ENCODE measurements at places on chromosomes 3 and 15.

- no peak for DNase-seq
Measured at GRCh38 chr3:182889948-182890629, 90.2 kb downstream of the DCUN1D1 start.

DNA sequence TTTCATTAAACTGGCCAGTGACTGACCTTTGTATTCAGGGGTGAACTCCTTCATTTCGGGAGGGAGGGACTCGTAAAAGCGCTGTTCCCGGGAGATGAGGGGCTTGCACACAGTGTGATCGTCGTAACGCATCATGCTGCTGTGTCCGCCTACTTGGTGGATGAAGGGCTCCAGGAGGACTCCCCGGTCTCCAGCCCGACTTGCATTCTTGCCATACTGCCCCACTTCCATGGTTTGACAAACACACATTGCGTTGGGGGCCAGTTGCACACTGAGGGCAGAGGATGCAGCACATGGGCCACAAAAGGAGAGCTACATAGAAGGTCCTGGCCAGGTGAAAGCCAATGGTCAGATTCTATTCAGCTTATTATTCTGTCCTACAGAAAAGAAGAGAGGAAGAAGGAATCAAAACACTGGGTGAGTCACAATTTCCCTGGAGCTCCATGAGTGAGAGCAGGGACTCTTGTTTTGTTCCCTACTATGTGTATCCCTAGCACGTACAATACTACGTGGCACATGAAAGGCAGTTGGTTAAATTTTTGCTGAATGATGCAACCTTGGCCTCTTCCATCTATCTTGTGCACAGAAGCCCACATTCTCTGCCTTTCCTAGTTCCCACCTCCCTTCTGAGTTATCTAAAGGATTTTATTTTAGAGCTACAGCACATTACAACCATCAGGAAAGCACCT, 24.2 kb upstream of the GMPPB start:
- DNase-seq = peak; percentile 92

GRCh38 chr15:87703327-87704111, 553.0 kb downstream of the NTRK3 start:
- DNase-seq = no peak

DNA sequence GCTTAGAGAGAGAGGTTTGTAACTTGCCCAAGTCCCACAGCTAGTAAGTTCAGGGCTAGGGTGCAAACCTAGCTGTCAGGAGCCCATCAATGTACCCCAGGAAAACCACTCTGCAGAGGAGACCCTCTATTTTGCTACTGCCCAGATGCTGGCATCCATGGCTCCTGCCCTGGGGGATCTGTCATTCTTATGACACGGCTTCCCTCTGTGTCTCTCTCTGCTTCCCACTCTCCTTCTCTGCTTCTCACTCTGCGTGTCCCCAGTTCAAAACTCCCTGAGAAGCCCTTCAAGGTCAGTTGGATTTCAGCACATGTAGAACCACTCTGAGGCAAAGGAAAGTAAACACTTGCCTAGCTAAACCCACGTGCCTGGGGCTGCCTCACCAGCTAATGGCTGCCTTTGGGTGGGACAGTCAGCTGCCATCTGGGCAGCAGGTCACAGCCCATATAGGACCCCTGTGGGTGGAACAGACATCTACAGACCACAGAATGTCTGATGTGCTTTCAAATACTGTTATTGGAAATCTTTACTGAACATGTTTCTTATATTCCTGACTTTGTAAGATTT, 29.4 kb upstream of the SLCO2A1 start:
- no peak for DNase-seq

- peak; percentile 63 for DNase-seq
Measured at GRCh38 chr3:71657831-71658530, 67.2 kb downstream of the EIF4E3 start.

DNA sequence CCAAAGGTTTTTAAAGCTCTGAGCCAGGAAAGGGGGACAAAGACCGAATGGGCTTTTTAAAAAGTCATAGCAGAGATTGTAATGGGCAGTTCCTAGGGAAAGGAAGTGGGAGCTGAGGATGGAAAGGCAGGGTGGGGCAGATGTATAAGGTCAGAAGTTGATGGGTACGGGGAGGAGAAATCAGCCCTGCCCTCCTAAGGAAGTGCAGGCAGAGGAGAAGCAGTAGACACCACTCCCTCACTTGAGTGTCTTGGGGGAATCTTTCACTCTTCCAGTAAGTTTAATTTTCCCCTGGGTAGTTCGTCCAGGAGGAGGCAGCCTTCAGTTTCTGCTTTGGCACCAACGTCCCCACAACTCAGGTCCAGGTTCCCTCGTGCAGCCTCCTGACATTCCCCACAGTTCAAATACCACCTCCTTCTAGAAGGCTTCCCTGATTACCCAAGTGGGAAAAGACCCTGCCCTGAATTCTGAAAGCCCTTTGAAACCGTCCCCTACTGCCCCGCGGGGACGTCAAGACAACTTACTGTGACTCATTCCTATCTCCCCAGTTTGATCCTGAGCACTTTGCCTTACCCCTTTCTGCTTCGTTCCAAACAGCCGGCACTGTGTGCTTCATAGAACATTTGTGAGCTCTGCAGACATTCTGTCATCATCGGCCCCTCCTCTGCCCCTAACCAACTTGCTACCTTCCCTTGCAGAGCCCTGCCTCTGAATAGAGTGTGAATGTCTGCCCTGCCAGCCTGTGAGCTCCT, 14.3 kb upstream of the SRP14 start:
- no peak for DNase-seq

DNA sequence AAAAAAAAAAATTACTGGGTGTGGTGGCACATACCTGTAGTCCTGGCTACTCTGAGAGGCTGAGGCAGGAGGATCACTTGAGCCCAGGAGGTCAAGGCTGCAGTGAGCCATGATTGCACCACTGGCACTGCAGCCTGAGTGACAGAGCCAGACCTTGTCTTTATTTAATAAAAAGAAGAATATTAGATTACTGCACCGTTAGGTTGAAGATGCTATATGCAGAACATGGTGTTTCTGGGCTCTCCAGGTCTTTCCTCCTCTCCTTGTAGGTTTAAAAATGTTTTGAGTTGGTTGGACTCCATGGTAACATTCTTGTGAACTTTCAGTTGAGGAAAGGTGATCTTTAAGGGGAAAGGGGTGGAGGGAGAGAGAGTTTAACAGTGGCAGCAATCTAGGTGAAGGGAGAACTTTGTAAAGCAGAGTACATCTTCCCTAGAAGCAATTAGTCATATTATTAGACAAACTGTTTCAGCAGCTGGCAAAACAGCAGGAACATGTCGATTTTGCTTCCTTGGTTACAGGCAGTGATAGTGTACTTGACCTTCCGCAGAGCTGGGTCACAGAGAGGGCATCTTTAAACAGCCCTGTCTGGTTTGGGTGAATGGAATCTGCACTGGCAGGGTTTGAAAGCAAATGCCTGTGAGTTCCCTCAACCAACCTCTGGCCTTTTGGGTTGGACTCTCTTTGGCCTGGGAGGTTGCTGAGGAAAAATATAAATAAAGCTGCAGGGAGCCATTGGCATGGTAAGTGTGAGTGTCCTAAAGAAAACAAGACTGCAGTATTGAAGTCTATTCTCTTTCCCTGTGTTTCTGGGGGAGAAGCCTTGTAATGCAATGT, 42.8 kb downstream of the NR2C2 start:
- DNase-seq = peak; percentile 53

DNA sequence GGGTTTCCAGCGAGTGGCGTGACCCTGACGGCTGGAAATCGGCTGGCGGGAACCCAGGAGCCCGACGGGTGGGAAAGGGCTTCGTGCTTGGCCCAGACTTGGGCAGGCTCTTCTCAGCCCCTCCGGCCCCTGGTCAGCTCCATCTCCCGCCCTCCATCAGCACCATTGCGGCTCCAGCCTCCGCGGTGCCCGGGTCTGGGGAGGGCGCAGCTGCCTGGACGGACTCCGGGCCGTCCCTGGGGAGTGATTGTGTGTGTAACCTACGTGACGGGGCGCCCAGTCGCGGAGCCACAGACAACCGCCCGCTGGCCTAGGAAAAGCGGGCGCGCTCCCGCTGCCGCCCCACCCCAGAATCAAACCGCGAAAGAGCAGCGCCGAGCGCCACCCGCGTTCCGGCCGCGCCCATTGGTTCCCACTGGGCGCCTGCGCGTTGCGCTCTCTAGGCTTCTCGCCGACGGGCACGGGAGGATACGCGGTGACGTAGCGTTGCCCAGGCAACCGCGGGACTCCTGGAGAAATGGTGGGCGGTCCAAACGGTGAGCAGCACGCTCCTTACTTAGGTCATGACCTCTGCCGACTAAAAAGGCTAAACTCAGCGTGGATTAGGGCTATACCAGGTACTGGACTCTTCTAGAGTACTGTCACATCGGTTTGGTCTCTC, at the start of gene CFAP20DC:
Gene CFAP20DC (minus strand): TSS at position 355 of the 661 bp plus-strand sequence. CDS start 394 bp downstream, outside the sequence.
- DNase-seq = peak; percentile 91

- DNase-seq = peak; percentile 5
Measured at GRCh38 chr3:109985943-109986555, 648.7 kb upstream of the DPPA4 start.

GRCh38 chr15:97386940-97387339, 573.6 kb upstream of the ARRDC4 start:
- DNase-seq = no peak

DNA sequence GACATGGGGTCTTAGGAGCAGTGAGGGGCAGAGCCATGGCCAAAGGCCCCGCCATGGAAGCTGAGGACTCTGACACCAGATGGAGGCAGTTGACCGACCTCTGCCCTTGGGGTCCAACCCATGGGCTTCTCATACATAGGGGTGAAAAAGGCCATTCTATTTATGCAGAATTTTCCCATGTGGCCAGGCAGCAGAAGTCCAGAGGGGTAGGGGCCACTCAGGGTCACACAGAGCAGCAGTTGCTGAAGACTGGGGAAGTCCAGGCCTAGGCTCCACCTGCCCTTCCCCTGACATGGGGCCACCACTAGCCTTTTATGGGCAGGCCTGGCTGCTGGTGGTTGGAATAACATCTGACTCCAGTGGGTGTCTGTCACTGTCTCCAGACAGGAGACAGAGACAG, 6.4 kb downstream of the PRSS50 start:
- DNase-seq = no peak

DNA sequence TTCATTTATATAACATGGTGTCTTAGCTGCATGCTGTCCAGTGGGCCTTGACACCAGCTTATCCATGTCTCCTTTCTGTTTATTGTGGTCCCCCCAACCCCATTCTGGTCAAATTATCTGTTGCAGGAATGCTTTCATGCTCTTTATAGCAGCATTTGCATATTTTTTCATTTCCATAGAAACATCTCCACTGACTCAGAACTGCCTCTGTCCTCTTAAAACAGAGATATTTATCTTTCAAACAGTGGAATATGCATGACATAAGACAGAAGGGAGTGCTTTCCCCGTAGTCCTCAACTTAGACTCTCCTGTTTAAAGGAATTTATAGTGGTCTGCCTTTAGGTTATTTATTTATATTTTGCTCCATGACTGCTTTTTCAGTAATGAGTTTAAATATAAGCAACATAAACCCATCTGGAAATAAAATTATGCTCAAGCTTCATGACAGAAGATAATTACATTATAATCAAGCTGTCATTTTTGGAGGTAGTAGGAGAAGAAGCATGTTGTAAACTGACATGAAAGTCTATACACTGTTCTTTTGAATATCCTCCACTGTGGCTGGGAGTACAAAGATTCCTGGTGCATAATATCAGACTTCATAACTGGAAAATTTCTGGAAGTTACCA, 179.5 kb upstream of the CD96 start:
- no peak for DNase-seq

- no peak for DNase-seq
Measured at GRCh38 chr15:52180196-52180835, 10.9 kb downstream of the GNB5 start.

DNA sequence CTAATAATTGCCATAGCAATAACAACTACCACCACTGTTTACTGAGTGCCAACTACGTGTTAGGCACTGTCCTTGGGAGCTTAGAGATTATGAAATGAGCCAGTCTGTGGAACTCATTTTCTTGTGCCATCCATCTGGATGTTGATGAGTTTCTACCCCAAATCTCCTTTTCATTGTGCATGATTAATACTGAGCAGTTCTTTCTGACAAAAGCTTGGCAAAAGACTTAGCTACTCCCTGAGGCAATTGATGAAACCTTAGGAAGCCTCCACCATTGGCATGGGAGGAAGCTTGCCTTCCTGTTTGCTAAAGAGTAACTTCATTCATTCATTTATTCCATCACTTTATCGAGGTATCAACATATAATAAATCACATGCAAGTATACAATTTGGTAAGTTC, 39.8 kb downstream of the PRICKLE2 start:
- no peak for DNase-seq

Data from iris pigment epithelial cell (primary cell).